Activated CD8-positive, alpha-beta memory T cell treated with anti-CD3 and anti-CD28 coated beads, Interleukin-2, amount 50 U/mL, for 4 hours (primary cell): ENCODE measurements at places on chromosomes 6 and 20.

DNA sequence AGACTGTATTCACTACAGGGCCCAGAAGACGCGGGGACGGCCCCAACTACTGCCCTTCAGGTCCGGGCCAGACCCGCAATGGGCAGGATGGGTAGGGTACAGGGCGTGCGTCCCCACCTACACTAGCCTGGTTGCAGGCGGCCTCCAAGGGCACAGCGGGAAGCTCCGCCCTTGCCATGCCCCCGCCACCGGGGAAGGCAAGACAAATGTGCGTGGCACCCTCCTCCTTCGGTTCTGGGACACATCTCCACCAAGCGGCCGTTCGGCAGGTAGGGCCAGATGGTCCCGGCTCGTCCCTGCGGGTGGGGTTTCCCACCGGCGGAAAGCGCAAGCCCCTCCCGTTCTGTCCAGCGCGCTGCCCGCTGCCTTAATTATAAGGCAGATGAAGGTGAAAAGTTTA lies 5.6 kb downstream of the NXT1 start:
- DNase-seq, result no peak

GRCh38 chr20:25464501-25465242 lies 57.2 kb downstream of the GINS1 start:
- no peak for DNase-seq

DNA sequence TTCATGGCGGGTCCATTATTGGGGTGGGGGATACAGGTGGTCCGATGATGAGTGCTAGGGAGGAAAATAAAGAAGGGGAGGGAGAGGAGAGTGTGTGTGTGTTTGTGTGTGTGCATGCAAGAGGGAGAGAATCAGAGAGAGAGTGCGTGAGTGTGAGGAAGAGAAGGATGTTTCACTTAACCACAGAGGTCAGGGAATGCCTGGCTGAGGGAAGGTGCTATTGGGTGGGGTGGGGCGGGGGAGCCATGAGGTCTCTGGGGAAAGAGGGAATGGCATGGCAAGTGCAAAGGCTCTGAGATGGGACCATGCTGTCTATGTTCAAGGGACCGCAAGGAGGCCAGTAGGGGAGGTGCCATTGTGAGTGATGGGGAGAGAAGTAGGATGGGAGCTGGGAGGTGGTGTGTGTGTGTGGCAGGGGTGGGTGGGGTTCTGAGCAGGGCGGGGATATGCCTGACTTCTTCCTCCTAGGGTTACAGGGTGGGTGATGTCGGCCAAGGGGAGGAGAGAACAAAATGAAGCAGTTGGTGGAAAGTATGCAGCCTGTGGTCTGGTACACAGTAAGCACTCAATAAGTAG lies 23.0 kb downstream of the CEBPB start:
- no peak for DNase-seq

- DNase-seq, result no peak
Observed at GRCh38 chr6:136114661-136115060, 135.4 kb downstream of the MTFR2 start.

GRCh38 chr6:38337819-38338465 lies 301.8 kb downstream of the BTBD9 start:
- no peak for DNase-seq

DNA sequence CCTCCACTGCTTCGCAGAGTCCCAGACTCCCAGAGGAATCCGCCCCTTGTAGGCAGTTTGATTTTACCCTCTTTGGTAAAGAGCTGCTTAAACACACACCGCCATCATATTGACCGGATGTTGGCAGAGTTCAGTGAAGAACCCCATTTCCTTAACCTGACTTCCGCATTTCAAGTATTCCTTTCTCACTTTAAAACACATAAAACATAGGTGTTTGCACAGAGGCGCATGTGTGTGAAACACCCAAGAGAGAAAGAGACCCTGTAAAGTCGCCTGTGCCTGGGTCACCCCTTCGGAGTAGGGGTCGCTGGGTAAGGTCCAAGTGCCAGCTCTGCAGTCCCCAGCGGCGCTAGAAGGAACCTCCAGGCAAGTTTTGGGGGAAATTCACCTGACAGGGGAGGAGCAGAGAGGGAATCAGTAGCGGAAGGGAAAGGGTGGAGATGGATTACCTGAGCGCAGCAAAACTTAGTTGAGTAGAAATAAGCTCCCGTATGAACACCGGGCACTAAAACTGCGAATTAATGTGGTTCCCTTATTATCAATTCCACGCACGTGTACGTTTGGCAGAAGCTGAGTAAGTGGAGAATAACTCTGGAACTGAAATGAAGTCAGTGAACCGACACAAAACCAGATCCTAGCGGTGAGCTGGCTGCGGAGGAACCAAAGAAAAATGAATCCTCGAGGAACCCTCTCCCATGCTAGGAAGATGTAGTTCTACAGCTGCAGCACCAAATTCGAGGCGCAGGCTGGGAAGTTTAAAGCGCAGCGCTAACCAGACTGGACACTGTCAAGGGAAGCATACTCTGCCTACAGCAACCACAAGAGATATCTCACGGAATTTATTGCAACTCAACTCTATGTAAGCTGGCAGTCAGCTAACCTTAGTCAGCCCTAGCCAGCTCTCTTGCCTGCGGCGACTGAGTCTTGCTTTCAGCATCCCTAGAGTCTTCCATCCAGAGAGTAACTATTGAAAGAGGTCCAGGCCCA lies 3.5 kb upstream of the HTR1B start:
- no peak for DNase-seq

DNA sequence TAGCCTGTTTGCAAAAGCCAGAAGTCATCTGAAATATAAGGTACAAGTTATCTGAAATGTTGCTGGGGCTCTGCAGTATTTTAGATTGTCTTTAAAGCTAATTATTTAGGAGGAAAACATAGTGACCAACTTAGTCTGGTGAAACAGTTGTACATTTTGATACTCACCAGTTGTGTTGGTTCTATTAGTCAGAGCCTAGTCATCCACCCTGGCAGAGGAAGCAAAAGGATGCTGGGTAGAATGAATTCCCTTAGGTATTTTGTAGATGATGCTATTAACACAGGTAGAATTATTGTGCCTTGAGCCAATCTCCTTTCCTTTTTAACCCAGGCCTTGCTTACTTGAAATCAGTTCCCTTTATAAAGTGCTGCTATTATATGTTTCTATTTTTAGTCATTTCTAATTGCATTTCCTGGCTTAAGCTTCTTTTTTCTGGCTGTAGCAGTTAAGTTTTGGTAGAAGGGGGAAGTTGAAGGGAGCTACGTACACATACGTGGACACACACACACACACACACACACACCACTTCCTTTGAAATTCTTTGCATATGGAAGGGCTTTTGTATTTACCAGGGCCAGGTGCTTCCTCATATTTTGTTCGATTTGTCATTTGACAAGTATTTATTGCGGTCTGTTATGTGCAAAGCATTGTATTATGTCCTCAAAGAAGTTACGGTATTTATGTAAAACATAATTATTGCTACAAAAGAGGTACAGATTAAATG lies 82.4 kb downstream of the RTN4IP1 start:
- DNase-seq, result no peak

- DNase-seq, result no peak
Observed at GRCh38 chr20:50127587-50128519, 14.9 kb upstream of the UBE2V1 start.

GRCh38 chr20:62732842-62733525 lies 24.3 kb downstream of the NTSR1 start:
- DNase-seq, result no peak

GRCh38 chr20:49833483-49833882 lies 20.9 kb downstream of the SLC9A8 start:
- no peak for DNase-seq

DNA sequence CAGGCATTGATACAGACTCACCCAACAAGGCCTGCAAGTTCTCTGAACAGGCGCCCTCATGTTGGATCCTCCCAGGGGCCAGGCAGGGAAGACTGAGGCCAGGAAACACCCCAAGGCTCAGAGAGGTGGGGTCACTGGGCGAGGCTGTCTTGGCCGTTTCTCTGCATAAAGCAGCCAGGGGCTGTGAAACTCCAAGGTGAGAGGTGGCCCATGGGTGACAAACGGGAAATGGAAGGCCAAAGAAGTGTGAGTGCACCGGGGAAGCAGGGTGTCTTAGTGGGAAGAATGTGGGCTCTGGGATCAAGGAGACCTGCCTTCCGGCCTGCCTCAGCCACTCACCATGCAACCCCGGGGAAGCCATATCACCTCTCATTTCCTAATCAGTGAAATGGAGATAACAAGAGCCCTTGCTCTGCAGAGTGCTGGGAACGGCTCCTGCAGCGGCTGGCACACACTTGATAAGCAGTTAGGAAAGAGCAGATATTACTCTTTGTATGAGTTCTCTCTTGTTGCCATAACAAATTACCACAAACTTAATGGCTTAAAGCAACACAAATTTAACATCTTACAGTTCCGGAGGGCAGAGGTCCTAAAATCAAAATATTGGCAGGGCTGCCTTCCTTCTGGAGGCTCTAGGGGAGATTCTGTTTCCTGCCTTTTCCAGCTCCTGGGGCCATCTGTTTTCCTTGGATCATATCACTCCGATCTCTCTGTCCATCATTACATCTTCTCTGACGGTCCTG lies 168.6 kb downstream of the NFATC2 start:
- no peak for DNase-seq

GRCh38 chr6:51129043-51129442 lies 310.4 kb downstream of the TFAP2B start:
- no peak for DNase-seq
